ENCODE measurements at places on chromosomes 6 and 20. TPM values are rescaled to one million over a fixed set of nuclear protein-coding genes. Genes with fewer than 3 reads are reported as not detected.

DNA sequence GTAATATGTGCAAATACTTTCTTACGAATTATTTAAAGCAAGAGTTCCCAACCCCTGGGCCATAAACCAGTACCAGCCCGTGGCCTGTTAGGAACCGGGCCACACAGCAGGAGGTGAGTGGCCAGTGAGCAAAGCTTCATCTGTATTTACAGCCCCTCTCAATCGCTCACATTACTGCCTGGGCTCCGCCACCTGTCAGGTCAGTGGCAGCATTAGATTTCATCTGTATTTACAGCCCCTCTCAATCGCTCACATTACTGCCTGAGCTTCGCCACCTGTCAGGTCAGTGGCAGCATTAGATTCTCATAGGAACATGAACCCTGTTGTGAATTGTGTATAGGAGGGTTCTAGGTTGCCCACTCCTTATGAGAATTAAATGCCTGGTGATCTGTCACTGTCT lies 142.0 kb downstream of the RNASET2 start:
- no peak for DNase-seq

- DNase-seq = no peak
Observed at GRCh38 chr6:158194487-158195280, 26.5 kb downstream of the GTF2H5 start.

- DNase-seq = no peak
Observed at GRCh38 chr20:60239956-60240355, 281.7 kb downstream of the CDH26 start.

DNA sequence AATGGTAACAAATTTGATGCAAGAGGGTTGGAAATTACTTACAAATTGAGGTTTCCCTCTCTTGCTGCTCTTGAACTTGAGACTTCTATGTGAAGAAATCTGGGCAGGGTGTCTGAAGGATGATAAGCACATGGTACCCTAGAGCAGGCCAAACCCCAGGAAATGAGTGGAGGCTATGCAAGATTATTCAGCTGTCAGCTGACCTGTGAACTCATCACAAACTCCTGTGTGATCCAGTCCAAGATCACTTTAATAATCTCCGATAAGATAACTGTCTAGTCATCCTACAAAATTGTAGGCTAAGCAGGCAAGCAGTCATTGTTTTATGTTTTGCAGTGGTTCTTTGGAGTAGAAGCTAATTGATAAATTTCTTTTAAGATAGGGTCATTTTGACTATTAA lies 213.1 kb downstream of the BTBD3 start:
- no peak for DNase-seq

The CLPSL1 gene
- not detected for total RNA-seq

All from left colon (tissue), 2 donors.